ENCODE measurements at places on chromosomes 12 and 14.

- DNase-seq, result peak; percentile 86
These were observed 541 bp upstream of the RNU6-7 start for GRCh38 chr14:32201193-32201815.

GRCh38 chr12:3755898-3756297, 3.0 kb upstream of the CRACR2A start:
- DNase-seq, result no peak

GRCh38 chr14:44446965-44447364, 60.1 kb downstream of the FSCB start:
- no peak for DNase-seq

DNA sequence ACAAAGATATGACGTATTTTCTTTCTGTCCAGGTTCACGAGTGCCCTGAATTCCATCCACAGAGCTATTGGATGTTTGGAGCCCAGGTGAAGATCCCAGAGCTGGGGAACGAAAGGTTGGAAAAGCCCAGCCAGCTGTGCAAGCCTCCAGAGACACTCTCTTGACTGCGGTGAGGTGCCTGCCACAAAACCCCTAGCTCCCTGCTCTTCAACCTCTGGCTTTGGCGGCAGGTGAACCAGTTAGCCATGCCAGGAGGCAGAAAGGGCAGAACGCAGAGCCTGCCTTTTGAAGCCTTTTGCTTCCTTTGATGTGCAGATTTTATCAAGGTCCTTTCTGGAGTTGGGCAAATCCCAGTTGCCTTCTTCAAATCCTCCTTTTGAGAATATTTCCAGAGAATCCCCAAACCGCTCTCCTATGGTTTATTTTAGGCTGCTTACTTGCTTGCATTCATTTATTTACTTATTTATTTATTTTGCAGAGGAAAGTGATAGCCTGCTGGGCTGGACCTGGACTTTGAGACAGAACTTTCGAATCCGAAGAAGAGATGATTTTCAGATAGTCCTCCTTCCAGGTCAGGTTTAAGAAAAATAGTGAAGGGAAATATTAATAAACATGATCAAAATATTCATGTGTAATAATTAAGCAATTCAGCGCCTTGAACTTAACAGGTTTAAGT, 411.2 kb upstream of the TBX3 start:
- DNase-seq, result no peak

DNA sequence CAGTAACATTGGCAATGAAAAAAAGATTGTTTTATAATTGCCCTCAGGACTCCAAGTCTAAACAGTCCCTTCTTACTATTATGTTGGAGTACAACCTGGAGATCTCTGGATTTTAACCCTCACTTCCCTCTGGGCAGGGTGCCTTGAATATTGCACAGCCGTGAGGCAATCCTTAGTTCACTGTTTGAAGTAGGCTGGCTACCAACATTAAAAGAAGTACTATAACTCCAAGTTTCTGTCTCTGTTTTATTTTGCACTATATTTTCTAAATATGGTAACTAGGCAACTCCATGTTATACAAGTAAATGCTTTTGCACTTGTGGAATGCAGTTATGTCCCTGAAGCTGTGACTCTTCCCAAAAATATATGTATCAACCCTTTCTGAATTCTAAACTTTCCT, 490.7 kb downstream of the EGLN3 start:
- no peak for DNase-seq

DNA sequence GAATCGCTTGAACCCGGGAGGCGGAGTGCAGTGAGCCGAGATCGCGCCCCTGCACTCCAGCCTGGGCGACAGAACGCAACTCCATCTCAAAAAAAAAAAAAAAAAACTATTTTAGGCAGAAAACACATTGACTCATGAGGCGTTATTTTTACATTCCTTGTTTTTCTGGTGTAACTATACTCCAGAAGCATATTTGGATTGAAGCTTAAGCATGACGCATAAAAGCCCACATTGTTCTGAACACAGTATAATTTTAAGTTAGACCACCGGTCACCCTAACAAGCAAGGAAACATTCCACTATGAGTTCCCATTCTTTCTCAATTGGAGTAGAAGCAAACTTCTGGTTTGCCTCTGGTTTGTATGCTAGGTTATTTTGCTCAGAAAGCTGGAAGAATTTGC, 173.0 kb downstream of the MYRFL start:
- DNase-seq, result no peak

- no peak for DNase-seq
These were observed at the start of gene PTGDR for GRCh38 chr14:52267501-52268278. Gene PTGDR, plus strand, starts transcription at chr14:52267698. Its CDS starts 117 bp downstream, at chr14:52267815.

DNA sequence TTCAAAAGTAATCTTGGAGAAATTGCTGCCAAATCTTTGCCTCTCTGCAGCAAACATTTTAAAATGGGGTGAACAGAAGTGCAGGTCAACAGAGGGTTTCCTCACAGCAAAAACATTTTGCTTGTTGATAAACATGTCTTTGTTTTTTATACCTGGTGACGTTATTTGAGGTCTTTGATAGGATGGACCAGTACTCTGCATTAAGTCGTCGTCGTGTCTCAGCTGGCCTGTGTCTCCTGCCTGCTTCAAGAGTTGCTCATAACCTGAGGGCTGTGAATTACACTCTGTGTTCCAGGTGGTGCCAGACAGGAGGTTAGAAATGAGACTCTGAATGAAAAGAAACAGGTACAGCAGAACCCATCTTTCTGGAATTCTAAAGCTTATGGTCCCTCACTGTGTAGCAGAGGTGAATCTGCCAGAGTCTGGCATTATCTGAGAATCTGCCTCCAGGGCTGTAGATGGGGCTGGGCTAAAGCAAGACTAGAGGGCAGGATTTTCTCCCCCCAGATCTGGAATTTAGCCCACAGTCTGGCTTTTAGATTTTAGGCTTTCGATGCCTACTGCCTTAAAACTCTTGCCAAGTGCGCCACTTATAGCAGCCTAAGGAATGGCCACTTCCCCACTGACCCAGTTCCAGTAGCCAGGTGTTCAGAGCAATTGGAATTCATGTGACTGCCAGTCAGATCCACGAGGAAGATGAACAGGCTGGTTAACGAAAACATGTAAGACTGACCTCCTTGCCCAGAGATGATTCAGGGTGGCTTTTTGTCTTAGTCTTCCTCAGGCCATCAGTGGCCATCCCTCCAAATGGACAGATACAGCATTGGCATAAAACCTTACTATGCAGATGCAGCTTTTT, 161.2 kb downstream of the PRKCH start:
- no peak for DNase-seq

DNA sequence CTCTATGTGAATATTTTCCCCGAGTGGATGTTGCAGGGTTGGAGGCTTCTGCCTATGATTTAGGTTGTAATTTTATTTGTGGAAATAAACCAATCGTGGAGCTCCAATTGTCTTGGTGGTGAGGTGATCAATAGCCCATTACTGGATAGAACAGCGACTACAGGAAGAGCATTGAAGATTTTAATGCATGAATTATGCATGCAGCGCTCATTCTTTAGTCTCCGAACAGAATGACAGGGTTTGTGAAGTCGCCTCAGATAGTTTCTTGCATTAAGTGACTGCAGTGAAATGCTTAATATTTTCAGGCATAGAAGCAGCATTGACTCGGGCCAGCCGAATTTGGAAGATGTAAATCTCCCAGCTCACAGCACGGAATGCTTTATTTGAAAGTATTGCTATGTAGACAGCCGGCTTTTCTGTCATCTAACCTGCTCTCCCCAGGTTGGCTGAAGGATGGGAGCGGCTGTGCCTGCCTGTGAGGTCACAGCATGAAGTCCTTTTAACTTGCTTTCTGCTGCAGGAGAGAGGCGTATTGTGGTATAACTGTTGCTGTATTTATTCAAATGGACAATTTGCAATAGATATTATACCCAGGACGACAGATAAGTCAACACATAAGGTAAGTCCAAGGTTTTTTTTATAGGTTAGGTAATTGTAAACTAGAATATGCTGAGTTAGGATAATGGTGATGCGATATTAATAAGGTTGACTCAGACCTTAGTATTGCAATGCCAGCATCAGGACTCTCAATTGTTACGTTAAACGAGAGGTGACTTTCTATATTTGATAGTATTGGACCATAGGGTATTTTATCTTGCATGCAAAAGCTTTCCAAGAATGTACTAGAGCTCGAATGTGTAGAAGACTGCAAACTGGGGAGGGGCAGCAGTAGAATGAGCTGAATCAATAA, 135.7 kb downstream of the CNTN1 start:
- DNase-seq, result peak; percentile 11

DNA sequence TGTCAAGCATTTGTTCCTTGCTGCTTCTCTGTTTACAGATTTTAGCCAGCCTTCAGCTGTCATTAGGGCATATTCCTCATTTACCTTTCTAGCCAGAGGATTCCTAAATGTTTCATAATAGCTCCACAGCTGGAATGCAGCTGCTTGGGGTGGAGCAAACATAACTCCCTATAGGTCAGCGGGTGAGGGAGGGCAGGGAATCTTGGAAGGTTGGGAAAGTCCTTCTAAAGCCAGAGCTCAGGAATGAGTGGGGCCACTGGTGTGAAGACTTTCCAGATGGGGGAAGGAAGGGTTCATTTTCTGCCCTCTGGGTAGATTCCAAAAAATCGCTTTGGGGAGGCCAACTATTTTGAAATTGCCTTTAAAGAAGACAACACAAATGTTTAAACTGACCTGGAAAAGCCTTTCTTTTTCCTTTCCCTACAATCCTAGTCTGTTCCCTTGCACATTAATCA, 16.3 kb upstream of the IRF2BPL start:
- peak; percentile 70 for DNase-seq

- DNase-seq, result no peak
These were observed 22.1 kb upstream of the E2F7 start for GRCh38 chr12:77087427-77087826.

- DNase-seq, result no peak
These were observed 150.1 kb downstream of the NTF3 start for GRCh38 chr12:5582018-5582417.

DNA sequence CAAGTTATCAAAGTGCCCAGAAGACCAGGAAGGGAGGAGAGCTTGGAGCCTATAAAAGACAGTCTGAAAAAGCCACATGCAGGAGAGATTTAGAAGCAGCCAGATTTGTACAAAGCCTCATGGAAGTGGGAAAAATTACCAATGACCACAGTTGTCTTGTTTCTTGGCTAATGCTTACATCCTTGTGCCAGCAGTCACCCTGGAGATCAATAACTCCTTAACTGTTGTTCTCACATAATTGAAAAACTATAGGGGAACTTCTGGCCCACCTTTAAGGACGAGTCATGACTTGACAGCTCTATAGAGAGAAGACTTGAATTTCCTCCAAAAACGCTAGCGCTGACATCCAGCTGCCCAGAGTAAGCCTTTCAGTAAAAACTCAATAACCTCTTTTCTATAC, 313.1 kb downstream of the GALC start:
- no peak for DNase-seq

GRCh38 chr12:90888316-90888715, 66.7 kb downstream of the CCER1 start:
- no peak for DNase-seq

GRCh38 chr12:121828826-121829225, 25.0 kb downstream of the SETD1B start:
- DNase-seq, result no peak
